ENCODE measurements at places on chromosomes 2 and 18.

DNA sequence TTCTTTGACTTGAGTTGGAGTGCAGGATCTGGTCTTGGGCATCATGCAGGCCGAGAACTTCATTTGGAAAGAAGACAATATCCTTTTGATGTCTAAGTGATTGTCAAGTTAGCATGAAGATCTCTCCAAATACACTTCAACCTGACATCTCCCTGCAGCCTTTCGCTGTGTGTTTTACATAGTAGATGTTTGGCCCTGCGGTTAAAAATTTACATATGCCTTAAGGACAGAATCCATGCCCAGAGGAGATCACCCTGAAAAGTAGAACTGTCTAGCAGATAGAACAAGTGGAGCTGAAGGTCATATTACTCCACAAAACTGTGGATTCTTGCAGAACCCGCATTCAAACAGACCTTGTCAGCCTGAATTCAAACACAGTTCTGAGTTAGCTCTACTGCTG lies 409.9 kb downstream of the LPIN1 start:
- no peak for DNase-seq

- DNase-seq = no peak
These were observed 271.6 kb upstream of the MGAT5 start for GRCh38 chr2:133982256-133982655.

- no peak for DNase-seq
These were observed 110.2 kb downstream of the CABLES1 start for GRCh38 chr18:23245461-23245860.

DNA sequence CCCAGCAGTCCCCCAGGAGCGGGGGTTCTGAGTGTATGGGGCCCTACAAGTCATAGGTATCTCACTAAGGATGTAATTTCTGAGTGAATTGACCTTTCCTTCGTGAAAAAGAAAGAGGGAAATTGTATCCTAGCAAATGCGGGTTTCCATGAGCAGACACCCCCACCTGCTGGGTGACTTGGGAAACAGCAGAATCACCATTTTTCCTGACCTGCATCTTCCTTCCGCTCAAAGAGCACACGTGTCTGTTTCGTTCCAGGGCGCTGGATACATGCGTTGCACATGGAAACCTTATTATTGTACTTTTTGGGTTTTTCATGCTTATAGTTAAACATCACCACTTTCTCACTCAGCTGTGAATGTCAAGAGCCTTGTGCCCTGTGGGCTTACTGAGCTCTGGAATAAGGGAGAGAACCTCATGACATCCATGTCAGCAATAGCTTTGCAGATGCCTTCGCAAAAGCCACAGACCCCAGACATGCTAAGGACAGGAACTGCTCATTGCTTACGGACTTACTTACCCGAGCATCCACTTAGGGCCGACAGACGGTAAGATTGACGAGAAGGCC lies 132.8 kb downstream of the TPO start:
- no peak for DNase-seq

GRCh38 chr2:222859786-222860612 lies 837 bp upstream of the ACSL3 start:
- DNase-seq = no peak

- no peak for DNase-seq
These were observed 145.7 kb downstream of the PTGR3 start for GRCh38 chr18:75063196-75063595.

GRCh38 chr2:200451511-200451910 lies 58.4 kb downstream of the KCTD18 start:
- DNase-seq = no peak

DNA sequence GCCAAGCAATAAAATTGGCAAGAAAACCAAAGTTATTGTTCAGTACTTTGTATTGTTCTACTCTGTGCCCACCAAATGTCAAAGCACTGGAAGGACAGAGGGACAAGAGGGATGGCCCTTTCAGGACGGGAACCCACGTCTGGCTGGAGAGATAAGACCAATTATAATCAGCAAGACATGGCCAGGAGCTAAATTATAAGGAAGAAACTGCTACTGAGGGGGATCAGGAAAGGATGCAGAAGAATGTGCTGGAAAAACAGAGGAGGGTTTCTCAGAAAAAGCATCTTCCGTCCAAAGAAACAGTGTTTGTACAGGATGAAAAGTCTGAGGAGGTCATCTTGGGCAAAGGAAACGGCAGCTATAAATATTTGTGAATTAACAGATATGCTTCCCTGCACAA lies 46.4 kb upstream of the NARS1 start:
- DNase-seq = no peak

- no peak for DNase-seq
These were observed 116.9 kb downstream of the C1D start for GRCh38 chr2:67945940-67946339.

DNA sequence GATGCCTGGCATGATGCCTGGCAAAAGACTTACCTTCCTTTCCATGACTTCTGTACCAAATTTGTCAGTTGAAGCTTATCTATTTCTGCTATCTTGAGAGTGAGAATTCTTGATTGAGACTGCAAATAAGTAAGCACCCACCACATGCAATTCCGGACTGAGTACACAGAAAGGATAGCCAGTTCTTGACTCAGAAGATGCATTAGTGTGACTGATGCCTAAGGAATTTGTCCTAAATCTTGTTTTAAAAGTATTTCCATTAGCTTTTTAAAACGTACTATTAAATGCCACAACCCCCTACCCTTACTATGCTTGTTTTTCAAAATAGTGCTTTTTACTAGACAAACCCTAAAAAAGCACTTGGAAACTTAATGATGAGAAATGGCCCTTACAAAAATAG lies 545 bp downstream of the MPP4 start:
- DNase-seq = no peak

- DNase-seq = no peak
These were observed 4.2 kb downstream of the SP9 start for GRCh38 chr2:174338671-174339560.

- DNase-seq = no peak
These were observed 346 bp upstream of the VRK2 start for GRCh38 chr2:58046335-58046584.

GRCh38 chr18:74333091-74333490 lies 17.5 kb downstream of the C18orf63 start:
- no peak for DNase-seq

DNA sequence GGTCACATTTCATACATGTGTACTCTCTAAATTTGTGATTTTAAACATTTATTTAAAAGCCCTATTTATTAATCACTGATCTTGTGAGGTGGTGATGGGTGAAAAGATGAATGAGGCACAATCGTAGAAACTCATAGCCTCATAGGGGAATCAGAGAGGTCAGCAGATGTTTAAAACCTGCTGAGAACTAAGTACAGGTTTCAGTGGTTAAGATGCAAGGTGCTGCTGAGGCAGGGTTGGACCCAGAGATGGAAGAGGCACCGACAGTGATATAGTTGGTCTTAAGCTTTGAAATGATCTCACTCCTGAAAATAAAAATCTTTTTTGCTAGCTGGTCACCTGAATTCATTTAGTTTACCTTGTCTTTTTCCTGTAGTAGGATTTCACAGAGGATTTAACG lies 49.6 kb downstream of the LINC00305 start:
- DNase-seq = no peak

- DNase-seq = peak; percentile 13
These were observed 185.3 kb upstream of the ATP5MC3 start for GRCh38 chr2:175366815-175367214.

GRCh38 chr18:41324934-41325333 lies 630.1 kb upstream of the PIK3C3 start:
- DNase-seq = no peak

DNA sequence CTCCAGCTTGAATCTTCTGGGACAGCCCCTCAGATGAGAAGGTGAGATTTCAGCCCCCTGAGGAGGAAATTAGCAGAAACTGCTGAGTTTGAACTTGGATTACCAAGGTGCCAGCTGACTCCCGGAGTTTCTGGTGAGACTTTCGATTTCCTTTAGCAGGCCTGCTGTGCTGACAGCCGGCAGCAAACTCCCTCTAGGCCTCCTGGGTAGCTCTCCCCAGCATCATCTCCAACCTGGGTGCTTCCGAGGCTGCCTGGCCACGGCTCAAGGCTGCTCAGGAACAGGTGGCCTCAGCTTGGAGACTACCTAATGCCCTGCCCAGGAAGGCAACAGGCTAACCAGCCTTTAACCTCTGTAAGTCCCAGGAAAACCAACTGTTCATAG lies 16.5 kb downstream of the SDC1 start:
- no peak for DNase-seq

DNA sequence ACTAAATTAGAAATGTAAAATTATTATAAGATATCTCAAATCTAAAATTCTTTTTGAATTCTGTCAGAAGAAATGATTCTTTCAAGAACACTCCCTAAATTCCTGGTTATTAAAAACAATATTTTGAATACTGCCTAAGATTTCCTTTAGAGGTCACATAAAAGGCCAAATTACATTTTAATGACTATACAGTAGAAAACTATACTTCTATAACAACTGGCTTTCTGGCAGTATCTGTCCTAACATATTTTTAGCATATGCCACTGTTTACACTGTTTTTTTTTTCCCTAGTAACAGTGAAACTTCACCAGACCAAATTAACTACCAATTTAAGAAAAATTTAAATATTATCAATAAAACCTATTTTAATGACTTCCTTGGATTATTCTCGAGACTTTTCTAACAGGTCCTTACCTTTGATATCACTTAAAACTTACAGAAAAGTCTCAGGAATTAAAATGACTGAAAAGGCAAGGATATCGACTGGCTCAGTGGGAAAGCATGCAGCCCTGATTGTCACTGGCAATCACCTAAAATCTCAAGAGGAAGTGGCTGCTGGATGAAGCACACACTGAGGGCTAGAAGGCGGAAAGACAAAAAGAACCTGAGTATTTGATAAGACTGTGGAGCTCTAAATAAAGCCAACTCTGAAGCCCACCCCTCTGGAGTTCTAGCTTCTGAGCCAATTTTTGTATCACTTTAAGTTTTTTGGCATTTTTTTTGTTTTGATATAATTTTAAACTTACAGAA lies 59.6 kb downstream of the SPIRE1 start:
- no peak for DNase-seq

GRCh38 chr2:127048969-127049897 lies 57.7 kb downstream of the BIN1 start:
- DNase-seq = no peak

DNA sequence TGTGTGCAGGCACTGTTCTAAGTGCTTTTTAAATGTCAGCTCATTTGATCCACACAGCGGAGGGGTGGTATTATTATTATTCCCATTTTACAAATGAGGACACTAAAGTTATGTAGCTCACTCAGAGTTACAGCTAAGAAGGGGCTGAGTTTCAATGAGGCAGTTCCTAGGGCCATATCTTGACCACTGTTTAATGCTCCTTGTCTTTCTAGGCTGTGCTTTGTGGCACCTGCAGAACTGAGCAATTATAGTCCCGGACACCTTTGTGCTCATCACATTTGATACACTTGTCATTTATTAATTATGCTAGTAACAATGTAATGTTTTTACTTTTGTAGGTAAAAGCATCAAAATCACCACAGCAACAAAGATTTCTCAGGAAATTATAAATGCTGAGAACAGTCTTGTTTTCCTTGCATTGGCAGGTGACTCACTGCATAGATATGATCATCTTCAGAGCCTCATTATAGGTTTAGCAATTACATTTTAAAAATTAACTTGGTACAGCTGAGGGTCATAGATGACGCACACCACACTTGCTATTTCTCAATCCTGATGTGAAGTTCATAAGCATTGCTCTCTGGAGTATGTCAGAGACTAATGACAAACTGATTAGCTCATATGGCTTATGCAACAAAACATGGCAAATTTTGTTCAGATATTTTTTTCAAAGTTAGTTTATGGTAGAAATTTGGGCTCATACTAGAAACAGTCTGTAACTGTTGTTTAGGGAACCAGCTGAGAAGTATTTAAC lies 366.8 kb downstream of the TGIF1 start:
- no peak for DNase-seq

DNA sequence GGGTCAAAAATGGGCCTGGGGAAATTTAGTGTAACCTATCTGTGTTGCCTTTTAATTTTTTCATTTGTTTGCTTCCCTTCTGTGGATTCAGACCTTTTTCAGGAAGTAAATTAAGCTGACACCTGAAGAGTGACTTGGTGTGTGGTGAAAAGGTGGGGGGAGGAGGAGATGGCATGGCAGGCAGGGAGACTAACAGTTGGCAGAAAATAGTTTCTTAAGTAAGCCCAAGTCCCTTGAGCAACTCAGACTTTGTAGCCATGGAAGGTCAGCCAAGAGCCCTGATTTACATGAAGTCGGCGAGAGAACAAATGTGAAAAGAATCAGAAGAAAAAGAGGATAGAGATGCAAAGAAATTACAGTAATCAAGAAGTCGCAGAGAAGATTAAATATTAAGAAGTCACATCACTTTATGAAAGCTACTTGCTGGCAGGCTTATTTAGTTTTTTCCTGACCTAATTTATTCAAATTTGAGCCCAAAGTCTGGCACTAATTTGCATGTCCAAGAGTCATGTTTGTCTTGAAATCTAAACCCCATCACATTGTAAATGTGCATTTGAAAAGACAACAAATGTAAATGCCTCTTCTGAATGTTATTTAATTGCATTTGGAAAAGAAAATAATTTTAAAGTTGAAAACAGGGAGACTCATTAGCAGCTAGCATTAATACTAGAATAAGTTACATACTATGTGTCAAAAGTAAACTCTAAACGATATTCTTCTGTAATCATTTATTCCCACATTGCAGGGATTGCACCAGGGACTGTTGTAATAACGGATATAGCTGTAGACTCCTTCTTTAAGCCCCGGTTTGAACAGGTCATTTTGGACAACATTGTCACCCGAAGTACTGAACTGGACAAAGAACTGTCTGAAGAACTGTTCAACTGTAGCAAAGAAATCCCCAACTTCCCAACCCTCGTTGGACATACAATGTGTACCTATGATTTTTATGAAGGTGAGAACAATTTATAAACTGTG lies 19.3 kb downstream of the UPP2 start:
- no peak for DNase-seq

GRCh38 chr2:240329778-240330177 lies 105.7 kb upstream of the GPC1 start:
- DNase-seq = no peak

DNA sequence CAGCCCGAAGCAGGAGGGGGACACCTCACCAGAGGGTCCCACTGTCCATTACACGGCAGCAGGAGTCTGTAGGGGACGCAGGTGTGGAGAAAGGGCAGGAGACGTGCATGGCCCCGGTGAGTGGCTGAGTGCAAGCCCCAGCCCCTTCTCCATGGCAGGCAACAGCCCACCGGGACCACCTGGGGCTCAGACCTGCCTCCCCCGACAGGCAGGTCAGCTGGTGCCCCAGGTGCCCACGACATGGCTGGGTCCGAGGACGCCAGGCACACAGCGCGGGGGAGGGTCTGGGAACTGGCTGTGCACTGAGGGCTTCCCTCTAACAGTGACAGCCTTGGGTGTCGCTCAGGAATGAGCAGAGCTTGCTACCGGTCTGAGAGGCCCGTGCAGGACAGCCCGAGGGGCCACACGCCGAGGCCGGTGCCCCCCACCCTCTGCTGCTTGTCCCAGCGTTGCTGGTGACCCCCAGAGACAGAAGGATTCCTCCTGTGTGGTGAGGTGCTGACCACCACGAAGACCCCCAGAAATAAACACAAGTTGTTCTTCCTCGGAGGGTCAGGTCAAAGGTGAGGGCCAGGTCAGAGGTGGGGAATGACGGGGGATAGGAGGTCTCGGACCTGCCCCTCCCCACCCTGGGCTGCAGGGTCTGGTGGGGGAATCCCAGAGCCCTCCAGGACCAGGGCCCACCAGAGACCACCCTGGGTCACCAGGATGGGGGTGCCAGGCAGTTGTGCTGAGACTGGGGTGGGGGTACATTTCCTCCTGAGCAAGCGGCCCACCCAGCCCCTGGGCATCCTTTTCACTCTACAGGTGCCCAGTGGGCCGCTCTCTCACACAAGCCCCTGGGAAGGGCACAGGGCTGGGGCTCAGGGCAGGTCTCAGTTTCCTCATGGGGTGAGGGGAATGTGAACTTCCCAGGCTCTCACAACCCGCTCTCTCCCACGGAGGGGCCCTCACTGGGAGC lies 50.6 kb downstream of the SLC66A2 start:
- no peak for DNase-seq

- DNase-seq = no peak
These were observed 3.6 kb downstream of the TTR start for GRCh38 chr18:31595121-31595771.

All from CD4-positive, alpha-beta T cell treated with Interleukin-4 for 4 hours (primary cell).